ENCODE measurements at places on chromosomes 12 and 14.

- no peak for DNase-seq
These were observed 6.5 kb downstream of the WNT5B start for GRCh38 chr12:1635301-1636095.

DNA sequence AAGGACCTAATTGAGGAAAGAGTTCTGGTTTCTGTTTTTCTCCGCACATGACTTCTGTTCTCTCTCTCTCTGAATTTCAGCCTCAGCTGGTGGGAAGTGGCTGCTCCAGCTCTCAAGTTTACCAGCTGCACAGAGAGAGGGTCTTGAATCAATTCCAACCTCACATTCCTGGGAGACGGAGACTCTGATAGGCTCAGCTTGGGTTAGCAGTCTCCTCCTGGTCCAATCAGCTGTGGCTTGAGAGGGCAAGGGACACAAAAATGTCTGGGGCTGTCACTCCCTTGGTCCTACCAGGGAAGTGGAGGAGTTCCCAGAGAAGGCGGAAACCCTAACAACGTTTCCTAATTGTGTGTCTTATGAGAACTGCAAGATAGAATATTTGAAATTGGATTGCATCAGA is 7.0 kb downstream of the CCDC63 start:
- no peak for DNase-seq

GRCh38 chr14:100345711-100346110 is 22.6 kb downstream of the SLC25A47 start:
- no peak for DNase-seq

- no peak for DNase-seq
These were observed 30.8 kb downstream of the NTN4 start for GRCh38 chr12:95759718-95760117.

- DNase-seq = no peak
These were observed 51.7 kb upstream of the KICS2 start for GRCh38 chr12:64273527-64274403.

DNA sequence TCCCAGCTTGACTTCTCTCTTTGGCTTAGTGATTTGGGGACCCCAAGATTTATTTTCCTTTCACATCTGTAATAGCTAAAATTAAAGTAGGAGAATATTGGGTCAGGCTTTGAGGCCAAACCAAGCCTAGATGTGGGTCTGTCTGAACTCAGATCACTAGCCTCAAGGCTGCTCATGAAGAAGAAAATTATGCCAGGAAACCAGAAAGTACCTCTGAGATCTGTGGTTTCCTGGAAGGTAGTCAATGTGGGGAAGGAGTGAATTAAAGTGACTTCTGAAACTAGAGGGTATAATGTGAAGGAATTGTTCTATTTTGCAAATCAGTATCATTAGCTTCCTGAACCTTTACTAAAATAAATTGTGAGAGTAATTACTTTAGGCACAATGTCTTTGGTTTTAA is 13.4 kb upstream of the CLEC12A start:
- DNase-seq = no peak

GRCh38 chr12:46386360-46386867 is 13.8 kb upstream of the SLC38A2 start:
- DNase-seq = no peak

GRCh38 chr12:5522432-5523335 is 90.8 kb downstream of the NTF3 start:
- no peak for DNase-seq

DNA sequence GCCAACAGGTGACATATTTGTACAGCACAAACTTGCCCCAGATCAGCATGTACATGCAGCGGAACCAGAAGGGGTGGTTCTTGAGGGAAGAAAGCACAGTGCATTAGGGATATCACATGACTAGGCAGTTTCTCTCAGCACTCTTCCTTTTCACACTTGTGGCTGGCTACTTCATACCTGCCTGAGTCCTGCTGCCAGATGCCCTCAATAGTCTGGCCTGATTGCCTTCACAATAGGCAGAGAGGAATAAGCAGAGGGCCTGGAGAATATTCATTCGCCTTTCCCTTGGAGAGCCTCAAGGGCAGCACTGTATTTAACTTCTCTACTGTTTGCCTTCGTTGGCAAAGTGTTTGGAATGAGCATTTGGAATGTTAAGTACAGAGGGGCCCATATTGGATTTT is 7.9 kb downstream of the EMG1 start:
- DNase-seq = no peak

DNA sequence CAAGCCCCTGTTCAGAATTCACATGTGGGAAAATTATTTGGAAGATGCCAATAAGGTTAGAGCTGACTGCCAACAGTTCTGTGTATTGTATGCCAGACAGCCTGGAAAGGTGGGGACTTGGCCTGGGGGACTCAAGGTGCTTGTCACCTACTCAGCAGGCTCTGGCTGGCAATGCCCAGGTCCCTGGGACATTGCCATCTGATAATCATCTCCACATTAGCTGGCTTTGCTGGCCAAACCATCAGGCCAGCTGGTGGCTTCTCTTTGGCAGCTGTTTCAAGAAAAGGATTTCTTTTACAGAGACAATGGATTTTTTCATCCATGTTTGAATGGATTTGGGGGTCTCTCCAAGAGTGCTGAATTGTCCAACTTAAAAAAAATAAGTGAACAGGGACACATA is 165.2 kb downstream of the BRMS1L start:
- no peak for DNase-seq

- DNase-seq = no peak
These were observed 133.3 kb downstream of the TBX5 start for GRCh38 chr12:114272605-114273004.

DNA sequence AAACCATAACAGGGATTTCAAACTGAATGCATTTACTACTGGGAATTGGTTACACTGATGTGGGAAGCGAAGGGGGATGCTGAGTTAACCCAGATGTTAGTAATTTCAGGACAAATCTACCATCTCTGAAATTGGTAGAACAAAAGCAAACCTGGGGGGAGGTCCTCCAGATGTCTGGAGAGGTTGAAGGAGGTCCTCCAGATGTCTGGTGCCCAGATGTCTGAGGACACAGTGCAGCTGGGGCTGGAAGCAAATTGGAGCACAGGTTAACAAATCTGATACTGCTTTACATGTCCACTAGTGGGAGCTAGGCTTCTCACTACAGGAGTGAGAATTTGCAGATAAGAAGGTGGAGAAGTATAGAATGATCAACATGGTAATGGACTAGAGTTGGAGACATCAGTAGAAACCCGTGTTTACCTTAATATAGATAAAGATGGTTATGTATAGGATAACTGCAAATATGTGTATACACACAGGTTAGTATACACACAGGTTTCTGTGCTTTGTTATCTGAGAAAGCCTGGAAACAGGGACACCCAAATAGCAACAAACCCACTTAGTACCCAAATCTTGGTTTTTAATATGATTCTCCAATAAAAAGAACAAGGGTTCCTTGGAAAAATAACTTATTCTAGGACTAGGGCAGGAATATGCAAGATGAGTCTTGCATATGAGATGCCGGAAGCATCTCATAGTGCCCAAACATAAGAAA is 162.5 kb downstream of the C12orf50 start:
- DNase-seq = no peak

- DNase-seq = no peak
These were observed 19.6 kb upstream of the CHGA start for GRCh38 chr14:92903359-92903758.

- no peak for DNase-seq
These were observed 227.5 kb downstream of the GXYLT1 start for GRCh38 chr12:41917181-41917580.
